ENCODE measurements at places on chromosomes 4 and X. TPM values are rescaled to one million over a fixed set of nuclear protein-coding genes. Genes with fewer than 3 reads are reported as not detected.

The TRIM61 gene
- not detected for total RNA-seq

The VEGFC gene
- 0.77 TPM for total RNA-seq

The STPG2 gene
- total RNA-seq: not detected

The CXCL13 gene
- not detected for total RNA-seq

The TEX13D gene
- total RNA-seq: not detected

The HAND2 gene
- total RNA-seq: not detected

The MED28 gene
- 15.8 TPM for total RNA-seq

The NAP1L3 gene
- 0.39 TPM for total RNA-seq

Data from dermis microvascular lymphatic vessel endothelial cell (primary cell).